Diencephalon (tissue), 1 donor: ENCODE measurements at places on chromosomes 7 and 10. TPM values are rescaled to one million over a fixed set of nuclear protein-coding genes. Genes with fewer than 3 reads are reported as not detected.

The AEBP1 gene
- total RNA-seq: 9.7 TPM

The ANKRD1 gene
- not detected for total RNA-seq

The PON1 gene
- 1.2 TPM for total RNA-seq

The C10orf53 gene
- not detected for total RNA-seq

The GCC1 gene
- 13.6 TPM for total RNA-seq

The SHH gene
- 8.5 TPM for total RNA-seq

The RBM17 gene
- total RNA-seq: 52.1 TPM

The ELN gene
- 33.2 TPM for total RNA-seq

The VSTM4 gene
- 7.8 TPM for total RNA-seq

The PIP gene
- total RNA-seq: not detected

The OR9A2 gene
- total RNA-seq: 0.69 TPM

The WNT8B gene
- 0.69 TPM for total RNA-seq

The SPDYE16 gene
- total RNA-seq: 0.23 TPM

The HOXA9 gene
- not detected for total RNA-seq

The RRP12 gene
- 12.7 TPM for total RNA-seq

The KIAA1549 gene
- 30.4 TPM for total RNA-seq

The EFCAB10 gene
- total RNA-seq: 11.8 TPM

The NPC1L1 gene
- total RNA-seq: not detected

The CCDC3 gene
- 16.6 TPM for total RNA-seq

The KLF14 gene
- total RNA-seq: 0.23 TPM

The MACC1 gene
- 0.23 TPM for total RNA-seq

The PLOD3 gene
- total RNA-seq: 24.0 TPM

The IQCE gene
- 21.2 TPM for total RNA-seq

The MEIG1 gene
- total RNA-seq: not detected

The ACBD7 gene
- 54.2 TPM for total RNA-seq

The IFIT1B gene
- 0.92 TPM for total RNA-seq

The RASA4 gene
- 56.5 TPM for total RNA-seq

The GOLGA7B gene
- total RNA-seq: 16.6 TPM

The CYP3A4 gene
- not detected for total RNA-seq

The MARVELD1 gene
- total RNA-seq: 4.4 TPM

The NOM1 gene
- total RNA-seq: 22.8 TPM

The SLC26A5 gene
- total RNA-seq: 0.46 TPM

The BLNK gene
- 0.23 TPM for total RNA-seq
